ENCODE measurements at places on chromosomes 13 and 19. TPM values are rescaled to one million over a fixed set of nuclear protein-coding genes. Genes with fewer than 3 reads are reported as not detected.

- no peak for DNase-seq
Observed at GRCh38 chr19:47682939-47683338, 30.3 kb upstream of the EHD2 start.

DNA sequence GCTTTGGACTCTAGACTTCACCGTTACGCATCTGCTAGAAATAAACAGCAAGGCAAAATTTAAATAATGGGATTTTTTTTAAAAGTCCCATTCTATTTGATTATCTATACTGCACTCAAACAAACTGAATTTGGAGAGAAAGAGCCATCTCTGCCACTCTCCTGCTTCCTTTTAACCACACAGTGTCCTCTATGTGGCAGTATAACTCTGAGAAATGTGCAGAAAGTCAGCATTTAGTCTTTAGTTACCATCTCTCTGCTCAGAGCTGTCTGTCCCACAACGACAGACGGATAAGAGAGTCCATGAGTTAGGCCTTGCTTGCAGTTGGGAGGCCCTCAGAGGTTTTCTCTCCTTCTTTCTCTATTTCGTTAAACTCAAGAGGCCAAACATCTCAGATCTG, 21.2 kb downstream of the CCNA1 start:
- no peak for DNase-seq

GRCh38 chr13:27339299-27339698, 68.7 kb downstream of the RASL11A start:
- peak; percentile 71 for DNase-seq

GRCh38 chr19:40363069-40363468, 14.6 kb downstream of the PLD3 start:
- no peak for DNase-seq

DNA sequence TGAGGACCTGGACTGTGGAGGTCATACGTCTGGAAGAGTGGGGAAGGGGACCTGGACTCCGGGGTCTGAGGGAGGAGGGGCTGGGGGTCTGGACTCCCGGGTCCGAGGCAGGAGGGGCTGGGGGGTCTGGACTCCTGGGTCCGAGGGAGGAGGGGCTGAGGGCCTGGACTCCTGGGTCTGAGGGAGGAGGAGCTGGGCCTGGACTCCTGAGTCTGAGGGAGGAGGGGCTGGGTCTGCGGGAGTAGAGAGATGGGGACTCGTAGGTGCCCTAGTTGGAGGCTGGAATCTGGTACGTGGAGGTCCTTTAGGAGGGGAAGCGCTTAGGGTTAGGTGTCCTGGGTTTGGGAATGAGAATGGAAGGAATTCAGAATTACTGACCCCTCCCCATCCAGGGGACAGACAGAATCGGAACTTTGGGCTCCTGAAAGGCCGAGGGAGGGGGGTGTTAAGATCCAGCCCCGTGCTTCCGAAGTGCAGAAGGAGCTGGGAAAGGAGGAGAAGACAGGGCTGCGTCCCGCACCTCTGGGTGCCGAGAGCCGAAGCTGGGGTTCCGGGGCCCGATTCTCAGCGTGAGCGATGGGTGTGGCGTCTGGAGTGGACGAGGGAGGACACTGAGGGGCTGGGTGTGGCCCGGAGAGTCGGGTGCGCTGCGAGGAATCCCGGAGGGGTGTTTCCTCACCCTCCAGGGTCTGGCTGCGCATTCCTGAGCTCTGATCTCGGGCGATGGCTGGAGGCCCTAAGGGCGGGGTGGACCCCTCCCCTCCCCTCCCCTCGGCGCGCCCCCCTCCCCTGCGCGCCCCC, 608 bp downstream of the MYADM start:
- peak; percentile 61 for DNase-seq

- DNase-seq: no peak
Observed at GRCh38 chr13:67355812-67356476, 125.8 kb upstream of the PCDH9 start.

DNA sequence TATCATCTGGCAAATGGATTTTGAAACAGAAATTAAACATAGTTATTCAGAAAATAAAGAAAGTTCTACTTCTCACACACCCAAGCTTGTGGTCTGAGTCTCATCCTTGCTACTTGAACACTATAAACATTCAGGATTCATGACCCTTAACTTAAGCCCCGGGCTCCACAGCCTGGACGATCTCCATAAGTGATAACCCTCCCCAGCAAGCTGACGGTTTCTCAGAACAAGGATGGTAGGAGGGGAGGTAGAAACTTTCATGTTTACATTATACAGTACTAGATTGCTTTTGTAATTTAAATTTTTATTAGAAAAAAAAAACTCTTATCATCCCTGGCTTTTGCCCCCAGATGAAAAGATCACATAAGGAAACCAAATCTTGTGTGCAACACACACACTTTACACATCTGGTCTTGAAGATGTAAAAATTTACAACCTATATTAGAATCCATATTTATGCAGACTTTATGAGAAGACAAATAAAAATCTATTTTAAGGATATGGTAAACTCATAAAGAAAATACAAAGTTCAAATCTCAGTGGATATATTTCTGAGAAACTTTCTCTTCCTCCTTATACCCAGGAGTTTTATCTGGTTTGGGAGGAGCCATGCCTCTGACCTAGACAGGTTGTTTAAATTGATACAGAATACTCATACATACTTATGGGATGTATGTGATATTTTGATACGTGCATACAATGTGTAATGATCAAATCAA, 20.0 kb upstream of the ATP12A start:
- no peak for DNase-seq

DNA sequence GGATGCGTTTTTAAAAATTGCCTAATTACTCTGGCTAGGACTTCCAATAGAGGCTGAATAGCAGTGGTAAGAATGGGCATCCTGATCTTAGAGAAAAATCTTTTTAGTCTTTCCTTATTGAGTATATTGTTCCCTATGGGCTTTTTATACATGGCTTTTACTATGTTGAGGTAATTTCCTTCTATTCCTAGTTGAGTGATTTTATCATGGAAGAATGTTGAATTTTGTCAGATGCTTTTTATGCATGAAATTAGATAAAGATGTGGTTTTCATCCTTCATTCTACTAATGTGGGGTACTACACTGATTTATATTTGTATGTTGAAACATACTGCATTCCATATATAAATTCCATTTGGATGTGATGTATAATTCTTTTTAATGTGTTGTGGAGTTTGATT, 2673.8 kb downstream of the PCDH9 start:
- DNase-seq: no peak

- no peak for DNase-seq
Observed at GRCh38 chr19:46480415-46480814, 9.1 kb upstream of the PNMA8A start.

GRCh38 chr19:3269916-3270671, 45.6 kb downstream of the CELF5 start:
- no peak for DNase-seq

GRCh38 chr13:99062593-99062992, 84.7 kb upstream of the DOCK9 start:
- no peak for DNase-seq

GRCh38 chr19:4691373-4691772, 21.2 kb upstream of the MYDGF start:
- no peak for DNase-seq

- no peak for DNase-seq
Observed at GRCh38 chr13:51916962-51917361, 55.2 kb downstream of the CCDC70 start.

GRCh38 chr13:109154546-109154945, 525.1 kb downstream of the MYO16 start:
- no peak for DNase-seq

- peak; percentile 34 for DNase-seq
Observed at GRCh38 chr13:113152984-113153809, 5.3 kb upstream of the PROZ start.

- DNase-seq: no peak
Observed at GRCh38 chr13:101425623-101426022, 9.3 kb upstream of the NALCN start.

- DNase-seq: peak; percentile 45
Observed at GRCh38 chr19:17488593-17489391, 18.5 kb downstream of the SLC27A1 start.

DNA sequence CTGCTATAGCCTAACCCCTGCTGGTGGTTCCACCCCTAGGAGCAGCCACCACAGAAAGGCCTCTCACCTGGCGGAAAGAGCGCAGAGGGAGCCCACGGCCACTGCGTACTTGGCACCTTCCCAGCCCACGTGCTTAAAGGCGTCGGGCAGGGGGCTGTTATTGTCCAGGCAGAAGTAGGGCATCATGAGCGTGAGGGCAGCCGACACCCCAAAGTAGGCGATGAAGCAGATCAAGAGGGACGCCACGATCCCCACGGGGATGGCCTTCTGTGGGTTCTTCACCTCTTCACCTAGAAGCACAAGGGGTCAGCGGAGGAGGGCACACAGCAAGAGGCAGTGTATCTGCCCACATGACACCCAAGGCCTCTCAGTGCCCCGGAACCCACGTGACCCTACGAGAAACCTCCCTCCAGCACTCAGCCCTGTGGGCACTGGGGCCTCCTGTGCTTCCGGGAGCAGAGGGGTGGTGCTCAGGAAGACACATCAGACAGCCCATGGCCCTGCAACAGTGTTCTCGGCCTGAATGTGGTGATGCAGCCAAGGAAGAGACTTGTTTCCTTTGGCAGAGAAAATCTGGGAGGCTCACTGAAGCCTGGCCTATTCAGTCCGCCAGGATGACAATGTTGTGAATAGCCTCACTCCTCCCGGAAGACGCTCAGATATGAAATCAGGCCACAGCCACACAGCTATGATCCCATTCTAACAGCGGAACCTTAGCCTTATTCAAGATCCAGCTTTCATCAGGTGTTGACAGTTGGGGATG, 72.1 kb downstream of the SLC7A1 start:
- DNase-seq: no peak

DNA sequence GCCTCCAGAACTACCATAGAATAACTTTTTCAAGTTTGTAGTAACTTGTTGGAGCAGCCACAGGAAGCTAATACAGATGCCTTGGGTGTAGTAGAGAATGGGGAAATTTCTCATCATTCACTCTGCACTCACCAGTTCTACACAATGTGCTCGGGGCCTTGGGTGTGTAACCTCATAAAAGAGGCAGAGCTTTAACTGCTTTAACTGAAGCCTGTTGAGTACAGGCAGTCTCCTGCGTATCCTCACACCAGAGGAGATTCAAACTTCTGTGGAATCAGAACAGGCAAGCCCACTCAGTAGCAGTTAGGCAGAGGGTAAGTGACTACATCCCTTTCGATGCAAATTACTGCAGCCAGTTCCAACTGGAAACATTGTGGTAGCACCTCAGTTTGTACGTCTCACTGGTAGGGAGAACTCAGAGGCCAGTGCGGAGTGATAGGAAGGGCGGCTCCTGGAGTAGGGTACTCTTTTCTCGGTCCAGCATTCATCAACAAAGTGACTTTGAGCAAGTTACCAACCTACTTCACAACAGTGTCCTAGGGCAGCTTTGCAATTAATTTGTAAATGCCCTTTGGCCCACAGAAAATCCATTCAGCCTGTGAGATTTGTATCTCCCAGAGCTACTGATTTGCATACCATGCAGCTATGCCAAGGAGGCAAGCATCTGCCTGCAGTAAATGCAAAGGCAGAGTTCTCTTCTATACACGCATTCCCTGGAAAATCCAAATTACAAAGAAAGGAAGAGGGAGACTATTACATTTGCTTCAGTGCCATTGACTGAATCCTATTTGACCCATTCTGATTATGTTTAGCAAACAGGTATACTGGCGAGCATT, 904.3 kb downstream of the DIAPH3 start:
- no peak for DNase-seq

DNA sequence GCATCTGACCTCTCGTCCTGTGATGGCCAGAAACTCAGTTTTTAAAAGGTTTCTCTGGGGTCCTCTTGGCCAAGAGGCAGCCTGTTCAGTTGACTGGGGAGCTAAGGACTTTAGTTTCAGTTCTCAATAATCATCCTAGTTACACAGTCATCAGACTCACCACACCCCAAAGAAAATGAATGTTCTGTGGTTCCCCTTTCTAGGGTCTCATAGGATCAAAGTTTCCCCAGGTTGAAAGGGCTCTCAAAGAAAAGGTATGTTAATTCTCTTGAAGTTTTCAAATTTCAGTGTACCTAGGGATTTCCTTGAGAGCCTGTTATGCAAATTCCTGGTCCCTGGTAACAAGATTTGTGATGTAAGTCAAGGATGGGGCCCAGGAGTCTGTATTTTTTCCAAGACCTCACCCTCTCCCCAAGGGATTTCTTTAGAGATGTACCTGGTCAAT, 94.9 kb downstream of the FAM216B start:
- DNase-seq: peak; percentile 6

- no peak for DNase-seq
Observed at GRCh38 chr13:67228031-67228430, 2.1 kb downstream of the PCDH9 start.

- no peak for DNase-seq
Observed at GRCh38 chr19:56986386-56986785, 133.4 kb upstream of the USP29 start.

GRCh38 chr13:20652946-20653345, 50.6 kb upstream of the IL17D start:
- no peak for DNase-seq

- no peak for DNase-seq
Observed at GRCh38 chr19:53086949-53087348, 16.3 kb downstream of the ZNF160 start.

The SLC25A41 gene
- 0.64 TPM for total RNA-seq

The PLEKHF1 gene
- 26.6 TPM for total RNA-seq

The CILP2 gene
- 0.19 TPM for total RNA-seq

The KCNRG gene
- 0.12 TPM for total RNA-seq

The RFPL4A gene
- total RNA-seq: not detected

The ZNF723 gene
- not detected for total RNA-seq

The HPN gene
- not detected for total RNA-seq

The CRB3 gene
- 1.8 TPM for total RNA-seq

The RFPL4AL1 gene
- not detected for total RNA-seq

The UHRF1 gene
- total RNA-seq: 126 TPM

The LRG1 gene
- 0.35 TPM for total RNA-seq

The ZNF541 gene
- 0.14 TPM for total RNA-seq

The GIPC3 gene
- total RNA-seq: 0.48 TPM

The ZNF793 gene
- 4.7 TPM for total RNA-seq

The FAM32A gene
- 48.2 TPM for total RNA-seq
